ENCODE measurements at places on chromosomes 2 and 18. TPM values are rescaled to one million over a fixed set of nuclear protein-coding genes. Genes with fewer than 3 reads are reported as not detected.

DNA sequence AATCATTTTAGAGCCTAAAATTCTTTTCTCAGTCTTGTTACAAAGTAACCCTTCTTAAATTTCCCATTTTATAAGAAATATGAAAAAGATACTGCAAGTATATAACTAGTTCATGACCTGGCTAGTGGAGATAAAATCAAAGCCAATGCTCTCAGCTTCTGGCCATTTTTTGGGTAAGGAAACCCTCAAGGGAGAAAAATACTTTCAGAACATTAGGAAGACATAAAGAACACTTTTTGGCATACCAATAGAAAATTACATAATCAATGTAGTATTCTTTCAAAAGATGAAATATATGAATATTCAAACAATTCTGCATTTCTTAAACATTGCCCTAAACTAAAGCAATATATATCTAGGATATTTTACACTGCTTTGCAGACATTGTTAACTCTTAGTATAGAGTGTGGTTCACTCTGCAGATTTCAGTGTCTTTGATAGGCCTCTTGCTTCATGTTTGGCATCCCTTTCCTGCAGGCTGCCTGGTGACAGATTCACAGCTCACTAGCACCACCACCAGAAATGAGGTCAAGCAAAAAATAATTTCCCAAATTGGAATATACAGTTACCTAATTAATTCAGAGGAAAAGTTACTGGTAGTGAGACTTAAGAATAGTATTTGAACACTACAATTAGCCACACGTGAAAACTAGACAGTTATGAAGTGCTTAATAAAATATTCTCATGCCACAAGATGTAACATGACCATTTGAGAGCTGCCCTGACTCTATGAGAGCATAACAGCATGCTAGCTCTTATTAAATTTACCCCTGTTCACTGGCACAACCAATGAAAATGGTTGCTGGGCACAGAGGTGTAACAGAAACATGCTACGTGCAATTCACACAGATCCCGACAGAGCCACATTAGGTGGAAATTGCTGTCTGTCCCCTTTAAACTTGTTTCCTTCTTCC lies 36.0 kb downstream of the PAIP2B start:
- H3K27ac ChIP-seq = no peak overlapping the region
- no peaks in the 10 kb centered on the region for H3K4me1 ChIP-seq
- H3K4me3 ChIP-seq = no peak overlapping the region
- no peak for DNase-seq
- no peaks in the 10 kb centered on the region for H3K36me3 ChIP-seq

GRCh38 chr18:61543518-61543917 lies 210.3 kb downstream of the CDH20 start:
- H3K27ac ChIP-seq = no peak overlapping the region
- no peaks in the 10 kb centered on the region for H3K27me3 ChIP-seq
- no peak overlapping the region for H3K4me3 ChIP-seq
- no peak for DNase-seq
- peaks cover 10% of the 10 kb centered on the region for H3K4me1 ChIP-seq

DNA sequence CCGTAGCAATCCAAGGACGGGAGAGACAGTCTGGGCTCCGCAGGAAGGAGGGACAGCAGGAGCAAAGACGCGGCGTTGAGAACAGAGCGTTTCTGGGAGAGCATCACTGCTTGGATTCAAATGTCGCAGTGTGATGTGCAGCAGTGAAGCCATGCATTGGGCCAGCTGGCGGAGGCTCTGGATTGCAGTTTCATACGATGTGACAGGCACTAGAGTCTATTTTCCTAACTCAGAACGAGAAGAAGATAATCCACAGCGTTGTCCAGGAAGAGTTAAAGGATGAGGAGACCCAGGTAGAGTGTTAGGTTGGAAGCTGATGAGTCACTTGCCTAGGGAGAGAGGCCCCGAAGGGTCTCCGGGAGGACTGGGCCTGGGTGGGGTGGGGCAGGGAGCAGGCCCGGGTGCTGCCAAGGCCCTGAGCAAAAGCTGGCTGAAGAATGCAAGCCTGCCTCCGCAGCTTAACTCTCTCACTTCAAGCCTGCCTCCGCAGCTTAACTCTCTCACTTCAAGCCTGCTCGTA lies 17.7 kb upstream of the SEMA4C start:
- H3K27me3 ChIP-seq = no peaks in the 10 kb centered on the region
- no peaks in the 10 kb centered on the region for H3K4me1 ChIP-seq
- H3K27ac ChIP-seq = peak overlapping the region; percentile 69
- no peak overlapping the region for H3K4me3 ChIP-seq
- no peaks in the 10 kb centered on the region for H3K36me3 ChIP-seq
- DNase-seq = peak; percentile 51

DNA sequence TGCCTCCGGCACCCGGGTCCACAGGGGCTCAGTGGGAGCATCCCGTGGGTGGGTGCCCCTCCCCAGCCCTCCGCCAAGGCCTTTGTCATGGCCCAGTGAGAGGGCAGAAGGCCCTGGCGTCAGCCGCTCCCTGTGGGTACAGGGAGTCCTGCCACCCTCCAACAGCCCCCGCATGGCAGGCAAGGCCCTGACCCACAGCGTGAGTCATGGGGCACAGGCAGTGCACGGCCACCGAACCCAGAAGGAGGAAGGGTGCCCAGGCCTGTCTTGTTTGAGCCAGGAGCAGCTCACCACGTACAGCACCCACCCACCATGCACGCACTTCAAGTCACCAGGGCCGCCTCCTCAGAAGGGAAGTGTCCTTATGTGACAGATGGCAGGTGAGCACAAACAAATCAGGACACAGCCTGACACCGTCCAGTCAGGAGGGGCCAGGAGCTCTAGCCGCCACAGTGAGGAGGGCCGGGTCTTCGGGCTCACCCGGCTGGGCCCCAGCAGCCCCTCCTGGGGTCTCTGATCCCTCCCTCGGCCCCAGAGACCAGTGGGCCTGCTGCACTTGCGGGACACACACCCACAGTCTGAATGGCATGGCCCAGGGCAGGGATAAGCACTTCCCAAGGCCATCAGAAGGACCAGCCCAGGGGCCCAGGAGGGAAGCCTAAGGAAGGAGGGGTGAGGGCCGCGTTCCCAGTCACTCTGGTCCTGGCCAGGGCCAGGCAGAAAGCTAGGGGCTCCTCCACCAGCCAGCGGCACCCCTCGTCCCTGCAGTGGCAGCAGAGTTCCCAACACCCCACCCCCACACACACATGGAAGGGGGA lies 25.8 kb downstream of the BIN1 start:
- DNase-seq = peak; percentile 47
- H3K4me1 ChIP-seq = peaks cover 48% of the 10 kb centered on the region
- H3K36me3 ChIP-seq = no peaks in the 10 kb centered on the region
- H3K4me3 ChIP-seq = no peak overlapping the region
- no peaks in the 10 kb centered on the region for H3K27me3 ChIP-seq
- peak overlapping the region; percentile 90 for H3K27ac ChIP-seq

The GPR45 gene
- not detected for total RNA-seq

The QPCT gene
- 46.9 TPM for total RNA-seq
